ENCODE measurements at places on chromosomes 1 and 21.
A peak's percentile ranks its signal among the peaks of the same experiment; 100 is the strongest.

- H3K27me3 ChIP-seq = no peaks in the 10 kb centered on the region
- no peaks in the 10 kb centered on the region for H3K4me1 ChIP-seq
- DNase-seq = no peak
- no peaks in the 10 kb centered on the region for H3K36me3 ChIP-seq
- H3K27ac ChIP-seq = no peak overlapping the region
Observed at GRCh38 chr1:166692346-166692745, 146.9 kb upstream of the POGK start.

DNA sequence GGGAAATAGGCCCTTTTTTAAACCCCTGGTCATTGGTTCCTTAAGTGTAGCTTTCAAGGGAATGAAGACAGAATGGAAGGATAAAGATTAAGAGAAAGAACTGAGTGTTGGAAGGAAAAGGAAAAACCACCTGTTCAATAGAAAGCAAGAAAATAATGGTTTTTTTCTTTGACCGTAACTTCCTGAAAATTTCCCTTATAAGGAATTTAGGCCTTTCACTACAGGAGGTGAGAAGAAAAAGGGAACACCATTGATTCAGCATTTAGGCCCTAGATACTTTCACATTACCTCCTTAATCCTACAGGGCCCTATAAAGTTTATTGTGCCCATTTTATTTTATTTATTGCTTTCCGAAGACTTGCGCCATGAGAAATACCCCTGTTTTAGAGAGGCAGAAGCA, 18.9 kb downstream of the KPNA6 start:
- H3K36me3 ChIP-seq = peaks cover 15% of the 10 kb centered on the region
- no peak overlapping the region for H3K27ac ChIP-seq
- H3K4me3 ChIP-seq = no peak overlapping the region
- no peaks in the 10 kb centered on the region for H3K27me3 ChIP-seq
- peaks cover 36% of the 10 kb centered on the region for H3K4me1 ChIP-seq
- no peak for DNase-seq

GRCh38 chr21:34822942-34823341, 154.1 kb downstream of the CLIC6 start:
- H3K36me3 ChIP-seq = peaks cover 66% of the 10 kb centered on the region
- H3K4me3 ChIP-seq = no peak overlapping the region

- peaks cover 93% of the 10 kb centered on the region for H3K27me3 ChIP-seq
- peak overlapping the region; percentile 52 for H3K4me3 ChIP-seq
- DNase-seq = no peak
- H3K4me1 ChIP-seq = peaks cover 27% of the 10 kb centered on the region
Observed at GRCh38 chr1:11691928-11692711, 610 bp downstream of the DRAXIN start.

DNA sequence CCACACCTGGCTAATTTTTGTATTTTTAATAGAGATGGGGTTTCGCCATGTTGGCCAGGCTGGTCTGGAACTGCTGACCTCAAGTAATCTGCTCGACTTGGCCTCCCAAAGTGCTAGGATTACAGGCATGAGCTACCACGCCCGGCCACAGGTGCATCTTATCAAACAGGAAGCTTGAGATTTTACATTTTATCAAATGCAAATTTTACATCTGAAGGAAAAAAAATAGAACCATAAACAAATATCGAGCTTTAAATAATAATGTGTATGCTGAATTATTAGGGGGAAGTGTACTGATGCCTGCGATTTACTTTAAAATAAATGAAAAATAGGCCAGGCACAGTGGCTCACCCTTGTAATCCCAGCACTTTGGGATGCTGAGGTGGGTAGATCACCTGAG, 16.6 kb upstream of the BRWD1 start:
- no peaks in the 10 kb centered on the region for H3K4me1 ChIP-seq
- H3K27me3 ChIP-seq = peaks cover 25% of the 10 kb centered on the region
- no peak for DNase-seq

DNA sequence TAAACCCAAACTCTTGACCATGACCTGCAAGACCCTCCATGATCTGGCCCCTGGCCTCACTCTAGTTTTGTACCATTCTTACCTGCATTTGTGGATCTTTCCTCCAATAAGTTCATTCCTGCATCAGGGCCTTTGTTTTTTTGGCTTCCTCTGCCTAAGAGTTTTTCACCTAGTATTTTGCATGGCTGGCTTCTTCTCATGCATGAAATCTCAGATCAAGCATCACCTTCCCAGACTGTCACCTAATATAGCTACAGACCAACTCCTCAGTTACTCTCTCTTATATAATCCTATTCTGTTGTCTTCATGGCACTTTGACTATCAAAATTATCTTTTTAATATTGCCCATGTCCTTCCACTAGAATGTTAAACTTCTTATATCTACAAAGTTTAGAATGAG, 54.2 kb downstream of the BTBD8 start:
- no peak overlapping the region for H3K4me3 ChIP-seq
- H3K27me3 ChIP-seq = no peaks in the 10 kb centered on the region

All from activated naive CD4-positive, alpha-beta T cell treated with anti-CD3 and anti-CD28 coated beads, Interleukin-2, amount 10 ng/mL, durations not matched to agents 7 days and 5 days (primary cell).